Stimulated activated CD4-positive, alpha-beta T cell treated with anti-CD3 and anti-CD28 coated beads, Interleukin-2, amount 100 ng/mL, for 48 hours (primary cell): ENCODE measurements at places on chromosomes 11 and 22.

- DNase-seq: no peak
Observed at GRCh38 chr22:19239464-19239863, 52.1 kb downstream of the CLTCL1 start.

- DNase-seq: peak; percentile 91
Observed at GRCh38 chr11:57644748-57645688, 4.7 kb downstream of the YPEL4 start.

- DNase-seq: no peak
Observed at GRCh38 chr11:61033417-61033816, 61.9 kb downstream of the CD6 start.

GRCh38 chr11:120413480-120413879 is 77.3 kb downstream of the ARHGEF12 start:
- no peak for DNase-seq

DNA sequence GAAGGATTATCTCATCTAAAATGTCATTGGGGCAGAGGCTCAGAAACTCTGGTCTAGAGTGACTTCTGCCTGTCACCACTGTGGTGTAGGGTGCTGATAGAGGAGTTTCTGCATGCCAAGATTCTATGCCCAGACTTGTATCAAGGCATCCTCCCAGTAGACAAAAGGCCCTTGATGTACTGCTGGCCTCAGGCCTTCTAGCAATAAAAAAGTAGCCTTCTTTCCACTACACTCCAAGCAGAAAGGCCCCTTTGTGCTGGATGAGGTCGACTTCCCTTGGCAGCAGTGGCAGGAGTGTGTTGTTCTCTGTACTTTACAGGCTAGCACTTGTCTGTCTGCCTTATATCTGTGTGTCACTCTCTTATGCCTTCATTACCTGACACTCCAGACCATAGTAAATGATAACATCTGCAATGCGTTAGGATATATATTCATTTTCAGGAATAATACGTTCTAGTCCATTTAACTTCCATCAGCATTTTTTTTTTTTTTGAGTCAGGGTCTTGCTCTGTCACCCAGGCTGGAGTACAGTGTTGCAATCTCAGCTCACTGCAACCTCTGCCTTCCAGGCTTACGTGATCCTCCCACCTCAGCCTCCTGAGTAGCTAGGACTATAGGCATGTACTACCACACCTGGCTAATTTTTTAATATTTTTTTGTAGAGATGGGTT is 49.5 kb upstream of the RRM1 start:
- no peak for DNase-seq

DNA sequence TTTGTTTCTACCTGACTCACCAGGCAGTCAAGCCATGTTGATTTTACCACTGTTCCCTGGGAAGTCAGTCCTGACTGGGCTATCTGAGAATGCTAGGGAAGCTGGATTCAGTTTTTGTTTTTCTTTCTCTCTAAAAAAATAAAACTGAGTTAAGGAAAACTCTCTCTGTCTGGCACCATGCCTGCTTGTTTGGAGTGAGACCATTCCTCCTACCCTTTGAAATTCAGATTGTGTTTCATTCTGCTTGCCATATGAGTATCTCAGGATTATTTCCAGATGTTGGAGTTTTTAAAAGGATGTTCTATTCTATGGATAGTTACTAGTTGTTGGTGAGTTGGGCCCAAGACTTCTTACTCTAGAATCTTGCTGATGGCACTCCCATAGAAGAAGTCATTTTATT is 1917.0 kb downstream of the LRRC4C start:
- no peak for DNase-seq

DNA sequence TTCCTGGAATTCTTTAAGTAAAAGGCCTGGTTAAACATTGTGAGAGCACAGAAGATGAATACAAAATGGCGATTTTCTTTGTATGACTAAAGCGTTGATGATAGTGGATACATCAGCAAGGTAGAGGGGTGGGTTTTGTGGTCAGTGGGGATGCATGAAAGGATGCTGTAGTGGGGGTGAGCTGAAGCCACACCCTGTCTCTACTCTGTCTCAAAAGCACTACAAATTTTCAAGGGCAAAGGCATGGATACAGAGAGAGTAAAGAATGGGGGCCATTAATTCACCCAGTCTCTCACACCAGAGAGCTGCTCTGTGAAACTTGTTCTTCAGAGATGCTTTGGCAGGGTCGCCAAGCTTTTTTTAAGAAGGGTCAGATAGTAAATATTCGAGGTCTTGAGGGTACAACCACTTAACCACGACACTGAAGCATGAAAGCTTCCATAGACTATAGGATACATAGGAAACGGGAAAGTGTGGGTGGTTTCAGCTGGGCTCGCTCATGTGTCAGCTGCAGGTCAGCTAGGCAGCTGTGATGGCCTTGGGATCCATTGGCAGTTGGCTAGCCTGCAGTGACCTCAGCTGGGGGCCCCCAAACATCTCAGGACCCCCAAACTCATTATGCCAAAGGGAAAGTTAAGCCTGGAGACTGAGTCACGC is 8.3 kb downstream of the TMEM138 start:
- DNase-seq: no peak

DNA sequence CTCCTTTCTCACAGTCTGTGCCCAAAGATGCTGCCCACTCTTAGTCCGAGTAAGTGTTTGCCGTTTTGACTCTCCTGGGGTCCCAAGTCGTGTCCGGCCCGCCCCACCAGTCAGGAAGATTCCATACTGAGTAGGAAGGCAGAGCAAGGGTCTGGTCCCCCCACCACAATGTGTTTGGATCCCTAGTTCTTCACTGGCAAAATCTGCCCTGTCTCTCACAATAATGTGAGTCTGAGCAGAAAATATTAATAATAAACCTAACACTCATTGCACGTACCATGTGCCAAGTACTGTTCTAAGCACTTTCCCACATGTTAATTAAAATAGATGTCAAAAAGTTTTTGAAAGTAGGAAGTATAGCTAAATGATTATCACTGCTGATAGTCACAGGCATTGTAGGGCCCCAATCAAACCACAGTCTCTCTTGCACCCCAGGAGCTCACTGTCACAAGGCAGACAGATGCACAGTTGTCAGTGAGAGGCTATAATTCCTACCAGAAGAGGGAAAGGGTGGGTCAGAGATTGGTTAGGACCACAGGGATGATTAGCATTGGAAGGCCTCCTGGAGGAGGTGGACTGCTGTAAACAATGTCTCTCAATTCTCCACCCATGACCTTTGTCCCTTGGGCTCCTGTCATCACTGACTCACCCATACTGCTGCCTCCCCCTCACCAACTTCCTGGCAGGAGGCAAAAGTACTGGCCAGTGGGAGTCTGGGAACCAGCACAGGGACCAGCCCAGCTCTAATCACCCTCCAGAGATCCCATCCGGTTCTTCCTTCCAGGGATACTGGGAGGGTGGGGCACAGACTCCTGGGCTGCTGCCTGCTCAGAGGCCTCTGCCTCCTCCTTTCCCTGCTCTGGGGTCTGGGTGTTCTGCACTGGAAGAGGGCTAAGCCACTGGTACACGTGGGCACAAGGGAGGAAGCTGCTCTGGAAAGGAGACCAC is 1.0 kb upstream of the POLD4 start:
- no peak for DNase-seq

GRCh38 chr22:45064313-45065278 is 54.8 kb upstream of the PHF21B start:
- peak; percentile 33 for DNase-seq

DNA sequence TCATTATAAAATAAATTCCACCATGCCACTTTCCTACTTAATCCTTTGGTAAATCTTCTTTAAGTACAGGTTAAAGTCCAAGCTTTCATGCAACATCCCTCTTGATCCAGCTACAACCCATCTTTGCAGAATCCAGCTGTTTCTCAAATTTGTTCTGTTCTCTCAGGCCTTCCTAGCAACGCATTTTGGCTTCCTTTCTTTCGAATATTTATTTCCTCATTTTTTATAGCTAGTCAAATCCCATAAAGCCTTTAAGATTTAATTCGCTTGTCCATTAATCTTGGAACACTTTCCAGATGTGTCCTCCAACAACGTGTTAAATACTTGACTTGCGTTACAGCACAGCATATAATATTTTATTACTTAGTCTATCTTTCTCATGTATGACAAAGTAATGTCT is 600.1 kb upstream of the CHORDC1 start:
- no peak for DNase-seq

- no peak for DNase-seq
Observed at GRCh38 chr11:34962034-34962433, 45.6 kb downstream of the PDHX start.

DNA sequence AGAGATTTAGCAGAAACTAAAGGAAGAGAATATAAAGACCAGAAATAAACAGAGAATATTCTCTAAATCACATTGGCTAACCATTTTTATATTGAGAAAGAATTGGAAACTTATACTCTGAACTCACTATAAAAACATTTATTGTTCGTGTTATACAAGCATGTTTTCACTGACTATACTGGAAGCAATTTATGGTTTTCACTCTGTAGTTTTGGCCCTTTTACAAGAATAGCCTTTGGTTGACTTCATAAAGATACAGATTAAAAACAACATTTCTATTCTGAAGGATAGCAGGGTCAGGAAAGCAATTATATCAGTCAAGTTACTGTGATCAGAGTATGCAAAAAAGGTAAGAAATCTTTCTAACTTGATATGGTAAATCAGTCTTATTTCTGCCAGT is 965.7 kb upstream of the FAT3 start:
- no peak for DNase-seq

DNA sequence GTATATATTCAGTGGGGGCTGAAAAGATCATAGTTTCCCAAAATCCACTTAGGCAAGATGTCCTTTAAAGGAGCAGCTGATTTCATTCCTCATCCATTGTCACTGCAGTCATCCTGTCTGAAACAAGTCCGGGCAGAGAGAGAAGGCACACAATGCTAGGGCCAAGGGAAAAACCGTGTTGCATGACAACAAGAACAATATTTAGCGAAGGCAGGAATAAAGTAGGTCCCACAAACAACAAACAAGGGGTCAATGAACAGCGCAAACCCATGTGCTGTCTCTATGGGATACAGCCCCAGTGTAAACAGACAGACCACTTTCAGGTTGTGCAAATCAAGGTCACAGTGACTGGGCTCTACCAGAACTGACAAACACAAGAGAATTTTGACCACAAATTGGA is 9.0 kb downstream of the PAMR1 start:
- no peak for DNase-seq
